ENCODE measurements at places on chromosomes 16 and 17.

DNA sequence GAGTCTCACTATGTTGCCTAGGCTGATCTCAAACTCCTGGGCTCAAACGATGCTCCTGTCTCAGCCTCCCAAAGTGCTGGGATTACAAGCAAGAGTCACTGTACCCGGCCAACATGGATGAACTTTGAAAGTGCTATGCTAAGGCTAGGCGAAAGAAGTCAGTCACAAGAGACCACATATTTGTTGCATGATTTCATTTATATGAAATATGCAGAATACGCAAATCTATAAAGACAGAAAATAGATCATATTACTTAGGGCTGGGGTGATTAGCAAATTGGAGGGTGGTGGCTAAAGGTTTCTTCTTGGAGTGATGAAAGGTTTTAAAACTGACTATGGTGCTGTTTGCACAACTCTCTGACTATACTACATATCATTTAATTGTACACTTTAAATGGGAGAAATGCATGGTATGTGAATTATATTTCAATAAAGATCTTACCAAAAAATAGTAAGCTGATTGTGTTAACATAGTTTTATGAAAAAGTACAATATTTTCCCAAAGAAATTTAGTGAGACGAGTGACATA, 1.2 kb upstream of the FLYWCH1 start:
- DNase-seq: no peak

- DNase-seq: no peak
Observed at GRCh38 chr17:50046179-50046578, 9.7 kb upstream of the ITGA3 start.

DNA sequence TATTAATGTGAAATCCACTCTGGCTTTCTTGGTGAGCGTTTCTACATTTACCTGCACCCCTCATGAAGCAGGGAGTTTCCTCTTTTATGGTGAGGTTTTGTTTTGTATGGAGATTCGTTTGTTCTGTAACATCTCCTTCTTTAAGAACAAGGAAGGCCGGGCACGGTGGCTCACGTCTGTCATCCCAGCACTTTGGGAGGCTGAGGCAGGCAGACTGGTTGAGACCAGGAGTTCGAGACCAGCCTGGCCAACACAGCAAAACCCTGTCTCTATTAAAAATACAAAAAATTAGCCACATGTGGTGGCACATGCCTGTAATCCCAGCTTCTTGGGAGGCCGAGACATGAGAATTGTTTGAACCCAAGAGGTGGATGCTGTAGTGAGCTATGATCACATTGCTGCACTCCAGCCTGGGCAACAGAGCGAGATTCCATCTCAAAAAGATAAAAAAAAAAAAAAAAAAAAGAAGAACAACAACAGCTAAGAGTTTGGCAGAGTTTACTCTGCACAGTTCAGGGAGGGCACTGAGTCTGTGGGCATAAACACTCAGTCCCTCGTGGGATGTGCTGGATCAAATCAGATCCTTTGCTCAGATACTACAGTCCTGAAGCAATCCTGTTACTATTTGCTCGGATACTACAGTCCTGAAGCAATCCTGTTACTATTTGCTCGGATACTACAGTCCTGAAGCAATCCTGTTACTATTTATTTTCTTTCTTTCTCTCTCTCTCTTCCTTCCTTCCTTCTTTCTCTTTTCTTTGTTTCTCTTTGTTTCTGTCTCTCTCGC, 28.9 kb downstream of the ADCY9 start:
- DNase-seq: no peak

DNA sequence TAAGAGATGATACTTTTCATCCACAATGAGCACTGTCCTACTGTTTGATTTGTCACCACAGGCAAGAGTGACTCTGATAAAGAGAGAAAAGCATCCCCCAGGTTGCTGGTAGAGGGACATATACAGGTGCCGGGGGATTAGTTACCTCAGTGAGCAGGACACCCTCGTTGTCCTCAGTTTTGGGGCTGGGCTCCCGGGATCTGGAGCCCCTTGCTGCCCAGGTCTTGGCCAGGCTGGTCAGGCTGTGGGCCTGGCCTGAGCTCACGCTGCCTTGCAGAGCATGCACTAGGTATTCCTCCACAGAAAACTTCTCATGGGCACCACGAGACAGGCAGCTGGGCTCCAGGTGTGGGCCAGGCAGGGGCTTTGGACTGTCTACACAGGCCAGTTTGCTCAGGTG, 24.4 kb upstream of the SPATA32 start:
- no peak for DNase-seq

- DNase-seq: no peak
Observed at GRCh38 chr16:70410734-70411133, 28.2 kb downstream of the ST3GAL2 start.

GRCh38 chr17:28792877-28793661, 49.3 kb downstream of the TRAF4 start:
- DNase-seq: no peak

- DNase-seq: no peak
Observed at GRCh38 chr16:68636064-68636560, 9.0 kb upstream of the CDH3 start.

GRCh38 chr17:59874376-59874775, 18.4 kb downstream of the TUBD1 start:
- no peak for DNase-seq
